Activated T-cell treated with anti-CD3 and anti-CD28 coated beads, Interleukin-2, amount 50 U/mL, for 1 hour (primary cell): ENCODE measurements at places on chromosomes 11 and 22.

- peak; percentile 60 for DNase-seq
Observed at GRCh38 chr11:76209973-76210930, 4.0 kb upstream of the WNT11 start.

GRCh38 chr11:27839226-27839913 lies 139.1 kb upstream of the BDNF start:
- DNase-seq, result no peak

- DNase-seq, result no peak
Observed at GRCh38 chr22:40042312-40042711, 47.6 kb downstream of the FAM83F start.

GRCh38 chr11:117700551-117700950 lies 96.5 kb downstream of the DSCAML1 start:
- no peak for DNase-seq

DNA sequence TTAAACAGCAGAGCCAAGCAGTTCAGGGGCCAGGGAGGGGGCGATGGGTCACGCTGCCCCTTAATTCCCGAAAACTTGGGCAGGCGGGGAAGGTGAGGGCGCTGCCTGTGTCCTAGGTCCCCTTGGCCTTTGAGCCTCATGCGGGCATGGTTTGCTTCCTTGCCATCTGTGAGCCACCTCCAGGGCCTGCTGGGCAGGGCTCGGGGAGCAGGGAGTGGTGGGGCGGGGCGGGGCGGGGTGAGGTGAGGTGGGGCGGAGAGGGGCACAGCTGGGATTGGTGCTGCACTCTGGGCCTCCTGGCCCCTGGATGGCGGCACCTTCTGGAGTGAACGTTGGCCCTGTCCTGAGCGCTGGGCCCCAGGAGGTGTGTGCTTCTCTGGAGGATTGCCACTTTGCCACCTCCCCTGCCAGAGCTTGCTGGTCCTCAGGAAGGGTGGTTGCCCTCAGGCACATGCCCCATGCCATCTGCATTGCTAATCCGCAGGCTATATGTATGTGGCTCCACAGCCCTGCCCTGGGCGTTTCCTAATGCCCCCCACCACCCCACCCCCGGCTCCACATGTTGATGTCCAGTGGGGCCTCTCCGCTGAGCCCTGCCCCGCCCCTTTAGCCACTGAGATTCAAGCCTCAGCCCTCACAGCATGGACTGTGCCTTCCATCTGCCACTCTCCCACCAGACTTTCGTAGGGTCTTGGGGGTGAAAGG lies 352.5 kb downstream of the TBC1D22A start:
- no peak for DNase-seq

- no peak for DNase-seq
Observed at GRCh38 chr22:20999350-21000206, 2.3 kb downstream of the THAP7 start.

GRCh38 chr22:39139933-39140332 lies 12.5 kb downstream of the CBX7 start:
- DNase-seq, result peak; percentile 8

DNA sequence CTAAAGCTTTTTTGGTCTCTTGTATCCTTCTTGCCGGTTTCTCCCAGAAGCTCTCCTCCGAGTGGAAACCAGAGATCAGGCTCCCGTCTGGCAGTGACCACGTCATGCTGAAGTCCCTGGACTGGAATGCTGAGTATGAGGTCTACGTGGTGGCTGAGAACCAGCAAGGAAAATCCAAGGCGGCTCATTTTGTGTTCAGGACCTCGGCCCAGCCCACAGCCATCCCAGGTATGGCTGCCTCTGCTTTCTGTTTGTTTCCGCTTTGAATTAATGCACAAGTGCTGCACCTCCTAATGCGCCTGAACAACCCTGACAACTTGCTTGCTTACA lies 54.3 kb upstream of the TTC12 start:
- DNase-seq, result no peak

DNA sequence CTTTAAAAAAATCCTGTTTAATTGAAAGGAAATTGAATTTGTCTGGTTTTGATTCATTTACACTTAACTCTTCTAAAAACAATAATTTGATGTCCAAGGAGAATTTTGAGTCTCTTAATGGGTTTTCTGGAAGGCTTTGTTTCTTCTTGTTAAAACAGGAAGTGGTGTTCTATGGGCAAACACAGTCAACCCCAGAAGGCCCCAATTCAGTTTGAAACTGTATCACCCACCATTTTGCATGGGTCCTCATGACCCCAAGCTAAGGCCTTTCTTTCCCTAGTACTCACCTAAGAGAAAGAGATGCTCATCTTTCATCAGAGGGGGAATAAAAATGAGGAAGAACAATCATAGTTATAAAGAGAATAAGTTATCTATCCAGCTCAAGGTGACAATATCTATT lies 10.6 kb downstream of the FLI1 start:
- no peak for DNase-seq

- DNase-seq, result no peak
Observed at GRCh38 chr11:6237266-6237665, 1.6 kb upstream of the CNGA4 start.

DNA sequence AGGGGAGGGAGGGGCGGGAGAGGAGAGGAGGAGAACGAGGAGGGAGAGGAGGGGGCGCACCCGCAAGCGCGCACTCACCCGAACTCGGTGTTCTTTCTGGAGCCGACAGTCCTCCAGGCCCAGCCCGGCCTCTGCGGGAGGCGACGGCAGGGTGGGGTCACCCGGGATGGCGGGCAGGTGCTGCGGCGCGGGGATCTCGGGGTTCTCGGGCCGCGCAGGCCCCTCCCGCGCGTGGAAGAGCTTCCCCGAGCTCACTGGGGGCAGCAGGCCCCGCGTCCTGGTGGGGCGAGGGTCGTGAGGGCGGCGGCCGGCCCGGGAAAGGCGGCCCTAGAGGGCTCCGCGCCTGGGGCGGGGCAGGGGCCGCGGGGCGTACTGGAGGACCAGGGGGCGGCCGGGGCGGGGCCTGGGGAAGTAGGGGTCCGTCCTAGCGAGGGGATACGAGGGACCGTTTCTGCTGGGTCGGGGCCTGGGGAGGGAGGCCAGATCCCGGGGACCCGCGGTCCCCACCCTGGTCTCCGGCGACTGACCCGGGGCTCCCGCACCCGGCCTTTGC lies 5.2 kb downstream of the LMNTD2 start:
- DNase-seq, result no peak

DNA sequence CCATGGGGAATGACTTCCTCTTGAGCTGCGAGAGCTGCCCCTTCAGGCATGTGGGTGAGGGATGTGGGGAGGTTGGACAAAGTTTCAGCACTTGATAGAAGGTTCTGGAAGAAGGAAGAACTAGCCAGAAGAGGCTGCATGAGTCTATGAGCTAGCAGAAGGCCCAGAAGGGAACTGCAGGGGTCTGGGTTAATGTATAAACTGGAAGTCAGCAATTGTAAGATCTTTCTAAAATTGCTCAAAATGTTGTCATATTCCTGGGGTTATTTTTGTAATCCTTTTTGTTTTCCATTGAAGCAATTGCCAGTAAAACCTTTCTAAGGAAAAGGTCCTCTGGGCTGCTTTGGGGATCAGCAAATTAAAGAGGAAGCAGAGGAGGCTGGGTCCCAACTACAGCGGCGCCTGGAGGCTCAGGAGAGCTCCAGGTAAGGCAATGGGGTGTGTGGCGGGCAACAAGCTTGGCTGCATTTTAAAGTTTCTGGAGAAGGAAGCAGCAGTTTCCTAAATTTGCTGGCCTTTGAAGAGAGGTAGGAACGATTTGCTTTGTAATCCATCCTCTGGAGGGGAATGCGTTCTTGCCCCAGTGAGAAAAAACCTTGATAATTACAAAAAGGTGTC lies 29.2 kb downstream of the ADAMTS15 start:
- no peak for DNase-seq

GRCh38 chr11:62732830-62733229 lies 4.5 kb downstream of the TTC9C start:
- no peak for DNase-seq

DNA sequence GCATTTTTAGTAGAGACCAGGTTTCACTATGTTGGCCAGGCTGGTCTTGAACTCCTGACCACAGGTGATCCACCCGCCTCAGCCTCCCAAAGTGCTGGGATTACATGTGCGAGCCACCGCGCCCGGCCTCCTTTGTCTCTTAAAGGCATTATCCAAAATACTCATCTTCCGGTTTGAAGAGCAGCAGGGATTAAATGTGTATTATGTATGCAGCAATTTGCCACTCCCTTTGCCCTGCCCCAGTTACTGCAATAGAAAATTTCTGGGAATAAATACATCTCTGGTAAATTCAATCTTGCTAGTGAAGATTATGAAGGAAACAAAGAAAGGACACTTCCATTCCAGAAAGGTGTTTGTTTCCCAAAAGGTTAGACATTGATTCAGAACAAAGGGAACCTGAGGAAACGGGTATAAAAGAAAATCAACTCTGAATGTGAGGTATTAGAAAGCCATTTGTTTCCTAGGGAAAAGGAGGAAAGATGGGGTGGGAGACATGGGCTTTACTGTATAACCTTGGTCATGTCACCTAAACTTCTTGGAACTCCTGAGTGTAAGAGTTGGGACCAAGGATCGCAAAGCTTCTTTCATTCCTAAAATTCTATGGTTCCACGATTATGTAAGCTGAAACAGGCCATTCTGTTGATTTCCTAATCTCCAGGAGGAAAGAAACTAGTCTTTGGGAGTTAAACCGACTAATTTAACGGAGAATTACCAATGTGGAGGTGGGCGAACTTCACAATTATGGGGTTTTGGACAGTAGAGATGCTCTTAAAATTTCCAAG lies 959 bp upstream of the HIPK3 start:
- DNase-seq, result no peak

DNA sequence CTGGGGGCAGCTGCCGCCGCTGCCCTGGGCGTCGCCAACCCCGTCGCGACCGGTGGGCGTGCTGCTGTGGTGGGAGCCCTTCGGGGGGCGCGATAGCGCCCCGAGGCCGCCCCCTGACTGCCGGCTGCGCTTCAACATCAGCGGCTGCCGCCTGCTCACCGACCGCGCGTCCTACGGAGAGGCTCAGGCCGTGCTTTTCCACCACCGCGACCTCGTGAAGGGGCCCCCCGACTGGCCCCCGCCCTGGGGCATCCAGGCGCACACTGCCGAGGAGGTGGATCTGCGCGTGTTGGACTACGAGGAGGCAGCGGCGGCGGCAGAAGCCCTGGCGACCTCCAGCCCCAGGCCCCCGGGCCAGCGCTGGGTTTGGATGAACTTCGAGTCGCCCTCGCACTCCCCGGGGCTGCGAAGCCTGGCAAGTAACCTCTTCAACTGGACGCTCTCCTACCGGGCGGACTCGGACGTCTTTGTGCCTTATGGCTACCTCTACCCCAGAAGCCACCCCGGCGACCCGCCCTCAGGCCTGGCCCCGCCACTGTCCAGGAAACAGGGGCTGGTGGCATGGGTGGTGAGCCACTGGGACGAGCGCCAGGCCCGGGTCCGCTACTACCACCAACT lies 1.0 kb downstream of the FUT4 start:
- no peak for DNase-seq

GRCh38 chr11:3129181-3129590 lies 35.9 kb downstream of the OSBPL5 start:
- DNase-seq, result no peak

- peak; percentile 68 for DNase-seq
Observed at GRCh38 chr22:19105867-19106802, 16.1 kb downstream of the DGCR2 start.

- no peak for DNase-seq
Observed at GRCh38 chr11:118079491-118079890, 2.6 kb downstream of the TMPRSS4 start.
